ENCODE measurements at places on chromosomes 16 and 17.

DNA sequence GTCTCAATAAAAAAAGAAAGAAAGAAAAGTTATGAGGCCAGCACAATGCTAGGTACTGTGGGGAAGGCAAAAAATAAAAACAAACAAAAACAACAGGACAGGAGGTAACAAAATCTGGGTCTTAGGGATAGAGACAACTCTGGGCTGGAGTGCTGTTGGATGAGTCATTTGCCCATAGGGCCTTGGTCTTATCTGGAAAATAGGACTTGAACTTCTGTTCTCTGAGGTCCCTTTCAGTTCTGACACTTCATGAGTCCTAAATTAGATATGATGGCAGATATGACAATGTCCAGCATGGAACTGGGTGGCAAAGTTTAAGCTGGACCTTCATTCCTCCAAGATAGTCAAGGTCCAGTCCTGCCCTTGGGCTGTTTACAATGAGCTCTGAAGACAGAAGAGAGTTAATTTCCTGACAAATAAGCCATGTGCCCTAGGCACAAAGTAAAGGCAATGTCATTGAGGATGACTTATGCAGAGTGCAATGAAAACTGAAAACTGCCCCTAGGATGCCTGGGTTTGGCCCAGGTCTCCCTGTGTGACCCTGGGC lies 8.9 kb upstream of the HDAC5 start:
- no peak for DNase-seq

- DNase-seq, result no peak
Measured at GRCh38 chr16:77589071-77589765, 133.1 kb upstream of the NUDT7 start.

DNA sequence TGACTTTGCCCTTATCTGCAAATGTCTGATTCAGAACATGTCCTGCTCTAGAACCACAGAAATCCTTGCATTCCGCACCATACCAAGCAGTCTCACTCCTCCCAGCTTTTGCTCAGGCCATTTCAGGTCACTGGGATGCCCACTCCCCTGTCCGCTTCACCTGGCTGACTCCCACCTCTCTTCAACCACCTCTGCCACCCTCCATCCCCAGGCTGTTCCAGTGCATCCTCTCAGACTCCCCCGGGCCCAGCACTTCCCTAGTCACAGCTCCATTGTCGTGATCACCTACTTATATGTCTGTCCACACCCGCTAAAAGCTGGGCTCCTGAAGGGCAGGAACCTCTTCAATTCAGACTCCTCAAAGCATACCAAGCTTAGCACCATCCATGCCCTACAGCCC lies 58.4 kb upstream of the CDH5 start:
- DNase-seq, result no peak

DNA sequence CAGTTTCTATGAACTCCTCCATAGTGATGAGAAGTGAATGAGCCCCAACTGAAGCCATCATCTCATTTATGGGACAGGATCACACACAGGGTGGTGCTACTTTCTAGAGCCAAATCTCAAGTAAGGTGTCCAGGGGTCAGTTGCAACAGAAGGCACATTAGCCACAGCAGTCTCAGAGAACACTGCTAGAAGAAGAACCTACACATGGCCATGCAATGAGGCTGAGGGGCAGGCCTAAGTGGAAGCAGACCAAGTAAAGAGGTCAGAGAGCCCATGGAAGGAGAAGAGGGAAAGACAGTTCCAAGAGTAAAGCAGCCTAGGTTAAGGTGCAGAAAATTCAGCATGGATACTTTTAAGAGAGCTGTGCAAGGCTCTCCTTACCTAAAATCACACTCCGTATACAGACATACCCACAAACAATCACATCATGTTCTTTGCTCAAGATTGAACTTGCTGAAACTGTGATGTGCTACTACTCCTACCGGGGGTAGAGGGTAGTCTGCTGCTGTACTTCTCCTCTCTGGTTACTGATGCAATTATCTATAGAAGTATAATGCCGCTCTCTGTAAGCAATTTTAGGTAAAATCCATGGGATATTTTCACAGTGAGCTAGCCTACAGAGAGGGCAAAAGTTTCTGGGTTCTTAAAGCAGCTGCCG lies 1.7 kb downstream of the ABCA8 start:
- DNase-seq, result no peak

- no peak for DNase-seq
Measured at GRCh38 chr17:7240375-7240774, 1.1 kb upstream of the PHF23 start.

GRCh38 chr16:46612121-46612520 lies 9.1 kb downstream of the SHCBP1 start:
- no peak for DNase-seq

GRCh38 chr17:29591146-29591736 lies 1.7 kb upstream of the ANKRD13B start:
- DNase-seq, result no peak

DNA sequence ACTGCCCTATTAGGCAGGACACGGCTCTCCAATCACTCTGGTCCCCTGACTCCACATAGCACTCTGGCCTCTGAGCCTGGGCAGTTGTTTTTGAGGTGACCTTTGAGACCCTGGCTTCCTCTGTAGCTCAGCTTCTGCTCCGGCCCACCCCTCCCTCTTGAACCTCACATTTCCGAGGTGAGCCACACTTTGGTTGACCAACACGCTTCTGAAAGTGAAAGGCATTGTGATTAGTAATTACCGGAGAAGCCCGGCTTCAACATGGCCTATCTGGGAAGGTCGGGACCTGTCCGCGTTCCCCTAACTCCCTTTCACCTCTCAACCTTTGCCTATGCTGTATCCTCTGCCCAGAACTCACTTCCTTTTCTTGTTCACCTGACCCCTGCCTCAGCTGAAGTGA lies 10.3 kb upstream of the ITGAX start:
- no peak for DNase-seq

DNA sequence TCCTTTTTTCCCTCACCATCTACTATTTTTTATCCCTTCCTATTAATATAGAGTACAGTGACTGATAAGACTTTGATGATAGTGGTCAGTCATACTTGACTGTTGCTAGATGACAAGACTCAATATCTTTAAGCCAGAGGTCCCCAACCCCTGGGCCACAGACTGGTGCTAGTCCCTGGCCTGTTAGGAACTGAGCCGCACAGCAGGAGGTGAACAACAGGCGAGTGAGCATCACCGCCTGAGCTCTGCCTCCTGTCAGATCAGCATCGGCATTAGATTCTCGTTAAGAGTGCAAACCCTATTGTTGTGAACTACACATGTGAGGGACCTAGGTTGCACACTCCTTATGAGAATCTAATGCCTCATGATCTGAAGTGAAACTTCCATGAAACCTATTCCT lies 341.3 kb downstream of the BCAS3 start:
- no peak for DNase-seq

DNA sequence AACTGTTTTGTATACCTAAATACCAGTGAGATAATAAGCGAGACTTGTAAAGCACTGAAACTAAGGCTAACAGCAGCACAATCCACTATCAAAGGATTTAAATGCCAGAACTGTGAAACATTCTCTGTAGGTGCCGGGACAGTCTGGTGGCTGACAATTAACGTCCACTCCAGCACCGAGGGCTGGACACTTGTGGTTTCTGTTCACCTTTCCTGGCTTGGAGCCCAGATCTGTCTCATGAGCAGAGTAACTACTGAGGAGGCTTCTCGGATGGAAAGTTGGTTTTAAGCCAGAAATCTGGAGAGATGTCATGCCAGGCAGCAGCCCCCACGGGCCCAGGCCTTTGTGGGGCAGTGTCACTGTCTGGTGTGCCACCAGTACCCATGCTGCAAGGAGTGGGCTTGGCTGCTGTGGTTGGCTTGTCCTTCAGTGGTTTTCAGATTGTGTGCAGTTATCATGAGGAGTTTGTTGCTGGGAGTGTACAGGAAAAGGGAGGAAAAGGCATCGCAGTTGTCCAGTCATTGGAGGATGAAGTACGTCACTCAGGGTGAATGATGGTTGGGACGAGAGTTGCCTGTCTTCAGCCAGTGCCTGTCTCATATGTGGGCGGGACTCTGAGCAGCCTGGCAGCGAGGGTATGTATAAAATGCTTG lies 35.5 kb downstream of the UBN1 start:
- DNase-seq, result no peak

- no peak for DNase-seq
Measured at GRCh38 chr17:17778308-17779014, 58.3 kb downstream of the SREBF1 start.

- DNase-seq, result peak; percentile 36
Measured at GRCh38 chr16:4358831-4359561, 7.9 kb upstream of the PAM16 start.

Data from stimulated activated CD8-positive, alpha-beta memory T cell treated with anti-CD3 and anti-CD28 coated beads, Interleukin-7, amount 100 ng/mL, for 4 hours (primary cell).